ENCODE measurements at places on chromosomes 4 and X.

DNA sequence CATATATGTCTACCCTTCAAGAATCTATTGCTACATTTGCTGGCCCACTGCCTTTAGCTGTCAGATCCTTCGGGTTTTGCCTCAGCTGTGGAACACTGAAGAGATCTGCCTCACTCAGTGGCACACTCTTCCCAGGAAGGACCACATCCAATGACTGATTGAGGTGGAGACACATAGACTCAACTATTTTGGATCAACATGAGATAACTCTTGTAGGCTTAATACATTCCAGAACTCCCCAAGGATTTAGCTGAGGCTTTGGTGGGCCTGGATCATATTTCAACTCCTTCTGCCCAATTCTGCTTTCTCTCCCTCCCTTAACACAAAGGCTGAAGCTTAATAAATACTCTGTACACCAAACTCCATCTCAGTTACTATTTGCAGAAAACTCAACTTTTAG is 100.5 kb downstream of the CORIN start:
- DNase-seq = no peak

- DNase-seq = no peak
Measured at GRCh38 chr4:28469387-28469786, 1608.7 kb downstream of the STIM2 start.

GRCh38 chr4:184100297-184100885 is 117.3 kb downstream of the ENPP6 start:
- DNase-seq = no peak

DNA sequence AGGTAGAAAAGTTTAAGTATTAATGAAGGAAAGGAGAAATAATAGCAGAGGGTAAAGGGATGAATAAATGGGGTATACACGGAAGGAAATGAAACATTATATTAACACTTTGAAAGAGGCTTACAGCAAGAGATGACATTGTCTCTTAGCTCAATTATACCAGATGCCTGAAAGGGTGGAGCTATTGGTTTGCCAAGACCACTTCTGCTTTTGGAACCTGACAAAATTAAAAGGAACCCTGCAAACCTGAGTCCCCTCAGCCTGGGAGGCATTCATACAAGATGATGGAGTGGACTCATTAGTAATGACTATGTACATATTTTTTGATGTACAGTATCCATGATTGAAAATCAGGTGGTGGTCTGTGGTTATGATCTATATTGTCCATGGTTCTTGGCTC is 45.1 kb upstream of the HPF1 start:
- DNase-seq = no peak

- DNase-seq = no peak
Measured at GRCh38 chr4:120856294-120856693, 66.2 kb downstream of the PRDM5 start.

- DNase-seq = no peak
Measured at GRCh38 chrX:150038986-150039599, 100.8 kb upstream of the EOLA2 start.

- DNase-seq = no peak
Measured at GRCh38 chr4:68257719-68258118, 12.2 kb upstream of the TMPRSS11B start.
